ENCODE measurements at places on chromosomes 12 and 14. TPM values are rescaled to one million over a fixed set of nuclear protein-coding genes. Genes with fewer than 3 reads are reported as not detected.

DNA sequence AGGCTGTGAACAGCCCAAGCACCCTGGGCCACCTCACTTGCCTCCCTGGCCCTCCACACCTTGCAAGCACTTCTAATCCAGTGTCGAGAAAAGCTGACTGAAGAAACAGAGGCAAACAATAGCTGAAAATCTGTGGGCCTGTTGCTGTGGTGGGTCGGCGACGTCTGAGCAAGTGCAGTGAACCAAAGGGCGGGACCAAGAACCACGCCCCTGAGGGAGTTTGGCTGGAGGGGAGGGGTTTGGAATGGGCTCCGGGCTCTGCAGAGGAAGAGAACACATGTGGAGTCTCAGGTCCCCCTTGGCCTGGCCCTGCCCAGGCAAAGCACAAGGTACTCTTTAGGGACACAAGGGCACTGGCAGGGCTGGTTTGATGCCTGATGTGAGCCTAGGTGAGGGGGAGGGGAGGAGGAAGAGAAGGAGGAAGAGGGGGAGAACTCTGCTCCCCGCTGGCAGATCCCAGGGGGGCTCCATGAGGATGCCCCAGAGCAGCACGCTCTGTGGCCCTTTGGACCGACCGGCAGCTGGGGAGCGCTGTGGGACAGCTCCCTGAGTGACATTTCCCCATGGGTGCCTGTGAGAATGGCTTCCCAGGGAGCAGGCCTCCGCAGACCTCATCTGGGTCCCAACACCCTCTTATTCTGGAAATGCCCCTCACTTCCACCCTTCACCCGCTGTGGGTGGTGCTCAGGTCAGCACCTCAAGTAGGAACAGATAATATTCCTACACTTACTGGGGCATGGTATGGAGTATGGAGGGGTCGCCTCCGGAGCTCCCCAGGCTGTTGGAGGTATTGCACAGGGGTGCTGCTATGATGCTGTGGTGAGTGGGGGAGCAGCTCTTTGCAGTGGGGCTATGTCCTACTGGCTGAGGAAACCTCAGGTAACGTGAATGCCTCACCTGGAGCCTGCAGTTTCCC, 85.5 kb downstream of the CPSF2 start:
- no peak for DNase-seq

DNA sequence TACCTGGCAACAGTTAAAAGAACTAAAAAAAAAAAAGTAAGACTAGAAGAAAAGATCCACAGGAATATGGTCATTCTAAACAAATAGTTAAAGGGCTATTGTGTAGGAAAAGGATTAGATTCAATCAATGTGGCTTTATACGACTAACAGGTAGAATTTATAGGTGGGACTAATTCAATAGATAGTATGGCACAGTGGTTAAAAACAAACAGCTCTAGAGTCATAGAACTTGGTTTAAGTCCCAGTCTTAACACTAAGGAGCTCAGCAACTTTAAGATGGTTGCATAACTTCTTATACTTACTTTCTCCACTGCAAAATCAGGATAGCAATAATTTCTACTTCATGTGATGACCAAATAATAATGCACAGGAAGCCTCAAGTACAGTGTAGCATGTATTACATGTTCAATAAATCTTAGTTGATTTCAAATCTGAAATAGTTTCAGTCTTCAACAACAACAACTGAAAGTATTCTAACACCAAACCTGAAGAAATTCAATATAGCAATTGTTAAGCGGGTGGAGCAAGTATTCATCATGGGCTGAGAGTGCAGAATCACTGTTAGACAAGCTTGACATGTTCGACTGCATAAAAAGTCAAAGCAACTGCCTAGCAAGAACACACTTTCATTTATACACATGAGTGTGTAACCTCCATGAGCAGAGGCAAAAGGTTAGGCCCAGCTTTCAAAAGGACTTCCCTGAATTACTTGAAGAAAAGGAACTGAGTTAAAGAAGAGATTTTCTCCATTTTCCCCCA, 50.4 kb downstream of the ITPR2 start:
- no peak for DNase-seq

GRCh38 chr14:50619569-50620141, 48.5 kb downstream of the SAV1 start:
- peak; percentile 71 for DNase-seq

IFNG-AS1 gene
- total RNA-seq = not detected

FAM181A gene
- total RNA-seq = not detected

All from lung microvascular endothelial cell (primary cell).